ENCODE measurements at places on chromosomes 3 and 15.

GRCh38 chr15:73368301-73369136 is at the start of gene HCN4:
Gene HCN4, minus strand, starts transcription at chr15:73368958. Its CDS starts 688 bp downstream, at chr15:73368270.
- no peak for DNase-seq
- H3K36me3 ChIP-seq: no peaks in the 10 kb centered on the region
- peaks cover 59% of the 10 kb centered on the region for H3K27me3 ChIP-seq
- H3K4me3 ChIP-seq: no peak within 1 kb of the TSS
- no peak within 1 kb of the TSS for H3K27ac ChIP-seq

DNA sequence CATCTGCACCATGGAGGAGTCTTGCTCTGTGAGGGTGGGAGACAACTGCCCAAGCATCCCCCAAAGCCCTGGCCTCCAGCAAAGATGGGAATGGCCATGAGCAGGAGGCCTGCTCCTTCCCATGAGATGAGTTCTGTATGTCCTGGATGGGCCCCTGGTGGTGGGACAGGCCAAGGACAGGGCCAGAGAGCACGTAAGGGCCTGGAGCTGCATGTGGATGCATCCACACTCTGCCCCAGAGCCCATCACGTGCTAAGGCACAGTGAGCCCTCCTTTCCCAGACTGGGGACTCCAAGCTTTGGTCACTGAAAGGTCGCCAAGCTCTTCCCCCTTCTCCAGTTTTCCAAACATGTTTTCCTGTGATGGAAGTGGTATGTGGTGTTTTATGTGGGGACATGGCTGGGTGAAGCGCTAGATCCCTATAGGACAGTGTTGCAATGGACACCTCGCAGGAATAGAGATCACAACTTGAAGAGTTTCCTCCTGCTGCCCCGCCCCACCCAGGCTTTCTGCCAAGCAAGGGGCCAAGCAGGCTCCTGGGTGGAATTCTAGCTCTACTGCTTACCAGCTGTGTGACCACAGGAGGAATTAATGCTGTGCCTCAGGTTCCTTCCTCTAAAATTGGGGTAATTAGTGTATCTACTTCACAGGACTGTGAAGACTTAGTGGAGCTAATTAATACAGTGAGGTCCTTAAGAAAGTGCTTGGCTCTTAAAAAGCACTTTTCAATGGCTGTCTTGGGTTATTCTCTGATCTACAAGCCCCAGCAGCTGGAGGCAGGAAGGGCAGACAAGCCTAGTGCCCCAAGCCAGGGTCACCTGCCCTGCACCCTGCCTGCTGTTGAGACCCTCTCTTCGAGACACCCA is 106.4 kb upstream of the RPL32 start:
- no peak for DNase-seq
- H3K36me3 ChIP-seq: no peaks in the 10 kb centered on the region
- H3K27me3 ChIP-seq: no peaks in the 10 kb centered on the region
- no peak overlapping the region for H3K4me3 ChIP-seq

DNA sequence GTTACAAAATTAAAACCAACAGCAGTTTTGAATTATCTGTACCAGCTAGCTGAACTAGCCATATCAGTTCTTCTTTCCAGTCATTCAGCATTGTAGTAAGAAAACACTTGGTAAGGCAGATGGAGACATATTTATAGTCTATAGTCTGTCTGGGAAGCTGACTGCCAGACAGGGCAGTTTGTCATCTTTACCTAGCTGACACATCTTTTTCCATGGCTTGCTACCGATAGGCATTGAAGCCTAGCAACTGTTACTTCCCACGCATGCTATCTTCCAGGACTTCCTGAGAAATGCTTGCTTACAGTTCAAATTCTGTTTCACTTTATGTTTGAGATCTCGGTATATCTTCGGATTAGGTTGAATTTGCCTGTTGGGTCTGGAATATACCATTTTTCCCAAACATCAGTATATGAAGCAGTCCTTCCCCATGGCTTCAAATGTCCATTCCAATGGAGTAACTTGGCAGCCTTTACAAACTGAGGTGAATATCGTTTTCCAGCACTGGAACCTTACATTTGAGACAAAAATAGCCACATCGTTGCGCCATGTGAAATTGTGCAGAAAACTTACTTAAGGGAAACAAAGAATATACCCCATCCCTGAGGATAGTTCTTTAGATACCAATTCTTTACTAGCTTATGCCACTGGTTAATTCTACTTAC is 8.8 kb downstream of the GNL3 start:
- no peak overlapping the region for H3K27ac ChIP-seq
- no peak overlapping the region for H3K4me3 ChIP-seq
- H3K36me3 ChIP-seq: peaks cover 38% of the 10 kb centered on the region
- H3K4me1 ChIP-seq: peaks cover 58% of the 10 kb centered on the region

DNA sequence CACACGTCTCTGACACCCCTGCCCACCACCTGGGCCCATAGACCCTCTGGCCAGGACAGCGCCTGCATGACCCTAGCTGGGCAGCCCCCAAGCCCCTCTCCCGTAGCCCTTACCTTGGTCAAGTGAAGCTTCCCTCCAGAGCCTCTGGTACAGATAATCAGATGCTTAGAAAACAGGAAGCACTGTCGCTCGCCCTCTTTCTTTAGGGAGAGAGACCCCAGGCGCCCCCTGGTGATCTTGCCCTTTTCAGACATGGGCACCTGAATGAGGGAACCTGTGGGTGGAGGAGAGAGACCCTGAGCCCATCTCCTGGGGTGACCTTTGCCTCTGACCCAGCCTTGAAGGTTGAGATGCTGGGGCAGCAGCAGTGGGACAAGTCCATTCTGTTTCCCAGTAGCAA is 65.4 kb downstream of the RASGRF1 start:
- H3K36me3 ChIP-seq: no peaks in the 10 kb centered on the region
- H3K27me3 ChIP-seq: no peaks in the 10 kb centered on the region
- H3K4me1 ChIP-seq: no peaks in the 10 kb centered on the region
- no peak for DNase-seq

DNA sequence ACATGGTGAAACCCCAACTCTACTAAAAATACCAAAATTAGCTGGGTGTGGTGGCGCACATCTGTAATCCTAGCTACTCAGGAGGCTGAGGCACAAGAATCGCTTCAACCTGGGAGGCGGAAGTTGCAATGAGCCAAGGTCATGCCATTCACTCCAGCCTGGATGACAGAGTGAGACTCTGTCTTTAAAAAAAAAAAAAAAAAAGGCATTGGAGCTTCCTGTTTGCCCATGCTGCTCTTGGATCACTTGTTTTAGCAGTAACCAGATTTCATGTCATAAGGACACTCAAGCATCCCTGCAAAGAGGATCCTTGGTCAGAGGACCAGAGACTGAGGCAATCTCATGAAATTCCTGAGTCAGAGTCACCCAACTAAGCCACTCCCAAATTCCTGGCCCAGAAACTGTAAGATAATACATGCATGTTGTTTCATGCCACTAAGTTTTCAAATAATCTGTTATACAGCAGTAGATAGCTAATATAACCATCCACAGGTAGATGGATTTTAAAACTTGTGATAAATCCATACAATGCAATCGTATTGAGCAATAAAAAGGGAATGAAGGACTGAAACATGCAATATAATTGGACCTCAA is 82.0 kb upstream of the XXYLT1 start:
- no peak for DNase-seq
- H3K27ac ChIP-seq: no peak overlapping the region
- H3K4me3 ChIP-seq: no peak overlapping the region
- no peaks in the 10 kb centered on the region for H3K27me3 ChIP-seq

DNA sequence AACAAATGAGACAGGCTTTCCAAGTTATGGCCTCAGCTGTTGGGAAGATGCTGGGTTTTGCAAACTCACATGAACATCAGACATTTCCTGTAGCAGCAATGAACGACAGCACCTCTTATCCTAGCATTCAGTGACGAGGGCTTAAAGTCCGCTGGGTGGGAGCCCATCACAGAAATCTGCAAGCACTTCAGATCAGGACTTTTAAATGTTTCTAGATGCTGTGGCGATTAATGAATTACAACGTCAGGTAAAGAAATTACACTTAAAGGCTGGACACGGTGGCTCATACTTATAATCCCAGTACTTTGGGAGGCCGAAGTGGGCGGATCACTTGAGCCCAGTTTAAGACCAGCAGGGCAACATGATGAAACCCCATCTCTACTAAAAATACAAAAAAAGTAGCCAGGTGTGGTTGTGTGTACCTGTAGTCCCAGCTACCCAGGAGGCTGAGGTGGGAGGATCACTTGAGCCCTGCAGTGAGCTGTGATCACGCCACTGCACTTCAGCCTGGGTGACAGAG is 3.9 kb downstream of the AEN start:
- peak overlapping the region; percentile 73 for H3K27ac ChIP-seq
- no peaks in the 10 kb centered on the region for H3K27me3 ChIP-seq
- peak overlapping the region; percentile 99 for H3K4me3 ChIP-seq
- H3K4me1 ChIP-seq: peaks cover 67% of the 10 kb centered on the region
